ENCODE measurements at places on chromosomes 5 and 9.

- DNase-seq: no peak
Observed at GRCh38 chr9:121912812-121913627, 180.1 kb downstream of the TTLL11 start.

DNA sequence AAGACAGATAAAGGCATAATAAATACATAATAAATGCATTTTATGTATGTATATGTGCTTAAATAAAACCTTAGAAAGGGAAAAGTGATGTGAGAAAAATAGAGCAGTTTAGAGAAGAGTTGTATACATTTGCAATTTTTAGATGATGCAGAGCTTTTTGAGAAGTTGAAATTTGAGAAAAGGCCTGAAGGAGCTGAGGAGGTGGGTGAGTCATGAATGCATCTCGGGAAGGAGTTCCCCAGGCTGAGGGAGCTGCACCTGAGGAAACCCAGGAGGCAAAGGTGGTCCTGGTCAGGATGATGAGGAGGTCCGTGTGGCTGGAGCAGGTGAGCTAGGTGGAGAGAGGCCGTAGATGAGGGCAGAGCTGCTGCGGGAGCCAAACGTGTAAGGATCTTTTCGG lies 17.4 kb upstream of the CD180 start:
- no peak for DNase-seq

GRCh38 chr5:144183254-144183889 lies 12.7 kb downstream of the KCTD16 start:
- DNase-seq: no peak

DNA sequence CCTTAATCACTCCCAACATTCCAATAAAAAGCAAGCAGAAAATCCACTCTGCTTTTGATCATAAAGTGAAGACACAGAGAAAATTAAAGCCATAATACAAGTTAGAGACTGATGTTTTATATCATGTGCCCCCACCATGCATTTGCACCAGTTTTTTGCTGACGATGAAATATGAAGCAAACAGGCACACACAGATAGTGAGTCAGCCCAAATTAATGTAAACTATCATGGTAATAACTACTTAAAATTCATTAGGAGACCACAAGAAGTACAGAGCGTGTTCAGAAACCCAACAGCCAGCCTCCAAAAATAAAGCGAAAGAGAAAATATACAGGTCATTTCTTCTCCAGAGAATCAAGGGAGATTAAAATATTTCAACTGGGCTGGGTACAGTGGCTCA lies 46.4 kb upstream of the KDM4C start:
- DNase-seq: no peak

DNA sequence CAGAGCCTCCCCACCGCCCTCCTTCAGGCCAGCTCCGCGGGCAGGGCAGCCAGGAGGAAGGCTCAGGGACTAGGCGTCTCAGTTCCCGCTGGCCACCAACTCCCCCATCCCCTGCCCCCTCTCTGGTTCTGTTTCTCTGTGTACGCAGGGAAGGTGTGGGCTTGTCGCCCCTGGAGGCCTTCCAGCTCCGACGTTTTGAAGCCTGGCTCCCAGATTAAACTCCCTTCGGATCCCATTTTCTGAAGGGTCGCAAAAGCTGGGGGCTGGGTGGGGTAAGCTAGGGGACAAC lies 346 bp downstream of the ATOX1 start:
- no peak for DNase-seq

Measured in activated CD8-positive, alpha-beta memory T cell treated with anti-CD3 and anti-CD28 coated beads for 1 hour (primary cell).